ENCODE measurements at places on chromosomes 5 and 9.

- peak; percentile 68 for DNase-seq
Observed at GRCh38 chr9:127187231-127187956, 65.0 kb upstream of the ANGPTL2 start.

DNA sequence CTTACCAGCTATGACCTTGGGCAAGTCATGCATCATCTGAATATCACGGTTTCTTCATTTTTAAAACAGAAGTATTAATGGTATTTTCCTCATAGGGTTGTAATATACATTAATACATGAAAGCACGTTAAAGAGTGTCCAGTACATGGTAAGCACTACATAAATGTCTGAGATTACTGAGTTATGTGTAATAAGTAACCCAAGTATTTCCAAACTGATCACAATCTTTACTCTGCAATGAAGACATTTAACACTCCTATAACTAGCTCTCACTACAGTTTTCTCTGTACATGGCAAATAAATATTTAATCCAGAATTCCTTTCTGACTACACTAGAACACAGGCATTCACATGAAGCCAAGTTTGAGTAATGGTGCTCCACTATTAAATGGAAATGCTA, 4.0 kb downstream of the GLDC start:
- no peak for DNase-seq

GRCh38 chr5:3384531-3384930, 211.1 kb upstream of the IRX1 start:
- DNase-seq = no peak

GRCh38 chr9:5301544-5301943, 3.0 kb downstream of the RLN2 start:
- DNase-seq = no peak

GRCh38 chr5:40402007-40402364, 277.7 kb upstream of the PTGER4 start:
- no peak for DNase-seq

GRCh38 chr5:166509085-166509484, 1782.4 kb upstream of the WWC1 start:
- no peak for DNase-seq

GRCh38 chr9:86876621-86877196, 70.6 kb downstream of the GAS1 start:
- no peak for DNase-seq

DNA sequence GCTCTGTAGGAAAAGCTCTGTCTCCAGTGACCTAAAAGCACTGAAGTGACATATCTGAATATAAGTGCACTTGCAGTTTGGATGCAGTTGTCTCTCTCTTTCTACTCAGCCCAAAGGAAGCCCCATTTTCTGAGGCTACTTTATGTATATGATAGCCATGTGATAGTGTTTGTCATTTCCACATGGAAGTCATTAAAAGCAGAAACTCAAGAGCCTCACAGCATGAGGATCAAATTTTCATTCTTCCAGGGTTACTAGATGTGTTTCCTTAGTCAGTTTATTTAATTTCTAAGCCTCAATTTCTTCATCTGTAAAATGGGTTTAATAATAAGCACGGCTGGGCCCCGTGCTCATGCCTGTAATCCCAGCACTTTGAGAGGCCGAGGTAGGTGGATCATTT, 36.7 kb downstream of the RNF44 start:
- DNase-seq = no peak

DNA sequence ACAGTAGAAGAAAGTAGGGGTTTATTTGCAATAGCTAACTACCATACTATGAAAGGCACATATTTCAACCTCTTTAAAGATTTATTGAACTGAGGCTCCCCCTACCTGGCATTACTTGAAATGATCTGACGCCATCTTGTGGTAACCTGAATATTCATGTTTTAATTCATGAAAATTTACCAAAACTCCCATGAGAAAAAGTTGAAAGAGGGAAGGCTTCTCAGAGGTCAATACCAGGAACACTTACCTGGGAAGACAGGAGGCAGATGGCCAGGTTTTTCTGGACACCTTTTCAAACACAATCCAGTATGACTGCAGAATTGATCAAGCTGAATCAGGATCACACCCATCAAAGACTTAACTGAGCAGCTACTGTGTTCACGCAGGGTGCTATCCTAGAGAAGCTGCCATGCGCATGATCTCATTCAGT, 9.4 kb downstream of the PRELID2 start:
- no peak for DNase-seq

- no peak for DNase-seq
Observed at GRCh38 chr9:127920794-127921193, 4.0 kb upstream of the ST6GALNAC4 start.

- no peak for DNase-seq
Observed at GRCh38 chr5:29715167-29715566, 1478.3 kb upstream of the CDH6 start.

- no peak for DNase-seq
Observed at GRCh38 chr5:131916481-131916880, 29.0 kb downstream of the MEIKIN start.

DNA sequence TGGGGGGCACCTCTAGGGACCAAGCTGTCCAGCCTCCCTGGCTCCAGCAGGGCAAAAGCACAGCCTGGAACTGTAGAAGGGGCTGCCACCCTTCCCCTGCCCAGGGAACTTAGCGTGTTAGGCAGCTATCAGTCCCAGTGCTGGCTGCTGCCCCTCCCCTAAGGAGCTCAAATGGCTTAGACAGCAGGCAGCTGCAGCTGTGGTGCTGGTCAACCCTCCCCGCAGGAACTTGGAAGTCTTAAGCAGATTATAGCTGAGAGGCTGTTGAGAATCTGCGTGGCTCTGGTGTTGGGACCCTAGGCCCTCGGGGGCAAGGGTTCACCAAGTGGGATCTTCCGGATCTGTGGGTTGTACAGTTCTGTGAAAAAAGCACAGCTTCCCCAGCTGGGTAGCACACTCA, 536.5 kb upstream of the CDH10 start:
- no peak for DNase-seq

DNA sequence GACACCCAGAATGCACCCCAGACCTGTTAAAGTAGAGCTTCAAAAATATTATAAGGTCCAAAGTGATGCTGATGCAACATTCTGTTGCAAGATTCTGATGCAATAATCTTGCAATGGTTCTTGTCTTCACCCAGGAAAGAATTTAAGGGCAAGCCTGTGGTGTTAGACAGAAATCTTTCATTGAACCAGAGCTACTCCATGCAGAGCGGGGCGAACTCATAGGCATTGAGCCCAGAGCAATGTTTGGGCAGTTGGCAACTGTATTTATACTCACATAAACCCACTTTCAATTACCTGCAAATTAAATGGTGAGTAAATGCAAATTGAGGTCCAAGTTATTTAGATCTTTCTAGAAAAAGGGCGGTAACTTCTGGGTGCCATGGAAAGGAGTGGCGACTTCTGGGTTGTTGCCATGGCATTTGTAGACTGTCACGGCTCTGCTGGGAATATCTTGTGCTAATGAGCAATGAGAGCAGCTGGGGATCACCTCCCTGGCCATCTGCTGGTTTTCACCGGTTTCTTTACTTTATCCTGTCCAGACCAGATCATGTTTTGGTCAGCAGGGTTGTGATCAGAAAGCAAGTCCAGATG, 163.4 kb downstream of the ICE1 start:
- no peak for DNase-seq

GRCh38 chr5:148425808-148426207, 42.0 kb downstream of the FBXO38 start:
- no peak for DNase-seq

GRCh38 chr9:110650991-110651411, 17.6 kb upstream of the MUSK start:
- DNase-seq = no peak

- DNase-seq = no peak
Observed at GRCh38 chr5:140134277-140134935, 8.7 kb downstream of the IGIP start.

GRCh38 chr5:180294913-180295555, 3.2 kb upstream of the MAPK9 start:
- DNase-seq = no peak

DNA sequence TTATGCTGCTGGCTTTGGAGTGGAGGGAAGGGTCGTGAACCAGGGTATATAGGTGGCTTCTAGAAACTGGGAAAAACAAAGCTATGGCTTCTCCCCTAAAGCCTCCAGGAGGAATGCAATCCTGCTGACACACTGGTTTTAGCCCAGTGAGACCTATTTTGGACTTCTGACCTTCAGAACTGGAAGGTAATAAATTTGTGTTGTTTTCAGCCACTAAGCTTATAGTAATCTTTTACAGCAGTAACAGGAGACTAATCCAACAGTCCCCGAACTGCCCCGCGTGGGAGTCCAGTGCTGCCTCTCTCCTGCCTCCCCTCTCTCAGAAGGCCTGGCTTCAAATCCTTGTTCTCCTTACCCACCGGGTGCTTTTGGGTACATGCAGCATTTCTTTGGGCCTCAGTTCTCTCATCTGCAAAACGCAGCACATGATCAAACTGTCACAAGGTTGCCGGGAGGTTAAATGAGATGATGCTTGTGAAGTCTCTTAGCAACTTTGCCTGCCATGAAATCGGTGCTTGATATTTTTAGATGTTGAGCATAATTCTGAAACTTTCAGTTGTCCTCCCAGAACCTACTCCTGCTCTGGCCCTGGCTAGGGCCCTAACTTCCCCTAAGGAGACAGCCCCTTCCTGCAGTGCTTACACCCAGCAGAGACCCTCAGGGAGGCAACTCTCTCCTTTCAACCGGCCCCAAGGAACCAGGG, 127.3 kb upstream of the BOD1 start:
- DNase-seq = no peak

GRCh38 chr5:13987843-13988464, 43.5 kb upstream of the DNAH5 start:
- DNase-seq = no peak

- no peak for DNase-seq
Observed at GRCh38 chr5:178370102-178370501, 137.5 kb upstream of the PHYKPL start.

- DNase-seq = no peak
Observed at GRCh38 chr5:14268738-14269137, 125.6 kb downstream of the TRIO start.

DNA sequence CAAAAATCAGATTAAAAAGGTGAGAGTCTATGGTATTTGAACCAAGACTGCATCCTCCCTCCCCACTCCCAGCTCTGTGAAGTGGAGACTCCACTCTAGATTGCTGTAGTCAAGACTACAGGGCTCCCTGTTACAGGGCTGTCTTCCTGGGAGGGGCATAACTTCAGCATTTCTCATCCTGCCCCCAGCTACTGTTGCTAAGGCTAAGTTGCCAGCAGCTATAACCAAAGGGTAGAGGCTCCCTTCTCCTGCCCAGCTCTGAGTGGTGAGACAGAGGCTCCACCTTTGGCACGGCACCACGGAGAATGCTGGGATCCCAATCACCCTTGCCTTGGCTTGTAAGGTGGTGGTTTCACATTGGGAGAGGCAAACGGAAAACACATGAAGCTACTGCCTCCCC, 39.2 kb upstream of the GCNT4 start:
- no peak for DNase-seq

DNA sequence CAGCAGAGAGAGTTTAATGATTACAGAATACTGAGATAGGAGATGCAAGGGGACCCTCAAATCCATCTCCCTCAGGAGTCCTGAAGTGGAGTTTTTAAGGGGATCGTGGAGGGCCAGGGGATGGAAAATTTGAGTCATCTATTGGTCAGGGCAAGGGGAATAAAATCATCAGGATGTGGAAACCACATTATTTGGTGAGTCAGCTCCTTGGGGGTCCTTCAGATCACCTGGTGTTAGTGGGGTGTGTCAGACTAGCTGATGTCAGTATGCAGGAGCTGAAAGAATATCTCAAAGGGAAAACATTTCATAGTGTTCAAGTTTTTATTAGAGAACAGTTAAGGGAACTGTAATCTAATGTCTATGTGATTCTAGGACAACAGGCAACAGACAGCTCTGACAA, 183.0 kb upstream of the FTMT start:
- no peak for DNase-seq

All from thoracic aorta (tissue), 2 donors.